ENCODE measurements at places on chromosomes 2 and 18. TPM values are rescaled to one million over a fixed set of nuclear protein-coding genes. Genes with fewer than 3 reads are reported as not detected.

CDH20 gene
- total RNA-seq = not detected

SGPP2 gene
- 0.20 TPM for total RNA-seq

GRB14 gene
- total RNA-seq = 8.6 TPM

ITGA6 gene
- total RNA-seq = 35.3 TPM

Data from astrocyte (in vitro differentiated cells and primary cell).